Globus pallidus (tissue), 1 donor: ENCODE measurements at places on chromosomes 3 and 15.

GRCh38 chr15:76380249-76380648 lies 43.7 kb downstream of the ISL2 start:
- no peak for DNase-seq

DNA sequence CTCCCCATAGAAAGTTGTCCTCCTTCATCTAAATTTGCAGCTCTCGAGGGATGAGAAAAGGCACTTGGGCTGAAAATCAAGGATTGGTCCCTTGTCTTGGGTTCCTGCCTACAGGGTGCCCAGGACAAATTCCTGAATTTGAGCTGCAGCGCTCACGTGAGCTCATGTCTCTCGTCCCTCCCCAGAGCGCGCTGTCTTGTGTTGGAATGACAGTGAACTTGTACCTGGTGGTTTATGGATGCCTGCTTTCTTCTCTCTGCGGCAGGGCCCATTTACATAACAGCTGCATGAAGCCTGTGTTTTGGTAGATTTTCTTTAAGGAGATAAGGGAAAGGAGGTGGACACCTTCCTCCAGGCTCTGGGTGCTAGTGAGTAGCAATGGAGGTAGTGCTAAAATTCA lies 4.3 kb downstream of the RYR3 start:
- no peak for DNase-seq

DNA sequence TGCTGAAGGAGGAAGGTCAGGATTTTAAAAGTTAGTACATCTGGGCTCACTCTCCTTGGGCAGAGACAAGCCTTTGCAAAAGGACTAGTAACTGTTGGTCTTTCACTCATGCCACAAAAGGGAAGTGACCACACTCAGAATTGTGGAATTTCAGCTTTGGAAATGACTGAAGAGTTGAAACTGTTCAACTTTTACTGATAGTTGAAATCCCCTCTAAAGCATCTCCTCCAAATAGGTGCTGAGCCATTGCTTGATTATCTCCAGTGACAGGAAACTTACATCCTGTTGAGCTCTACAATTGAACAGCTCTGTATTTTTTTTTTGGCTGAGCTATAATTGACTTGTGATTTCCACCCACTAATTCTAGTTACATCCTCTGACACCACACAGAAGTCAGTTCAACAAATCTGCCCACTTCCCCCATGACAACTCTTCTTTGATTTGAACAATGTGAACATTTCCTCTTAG lies 254.8 kb upstream of the TPRG1 start:
- peak; percentile 36 for DNase-seq

- DNase-seq: no peak
Measured at GRCh38 chr3:110750201-110750600, 321.4 kb upstream of the NECTIN3 start.

GRCh38 chr15:58977887-58978286 lies 9.6 kb upstream of the RNF111 start:
- DNase-seq: no peak

DNA sequence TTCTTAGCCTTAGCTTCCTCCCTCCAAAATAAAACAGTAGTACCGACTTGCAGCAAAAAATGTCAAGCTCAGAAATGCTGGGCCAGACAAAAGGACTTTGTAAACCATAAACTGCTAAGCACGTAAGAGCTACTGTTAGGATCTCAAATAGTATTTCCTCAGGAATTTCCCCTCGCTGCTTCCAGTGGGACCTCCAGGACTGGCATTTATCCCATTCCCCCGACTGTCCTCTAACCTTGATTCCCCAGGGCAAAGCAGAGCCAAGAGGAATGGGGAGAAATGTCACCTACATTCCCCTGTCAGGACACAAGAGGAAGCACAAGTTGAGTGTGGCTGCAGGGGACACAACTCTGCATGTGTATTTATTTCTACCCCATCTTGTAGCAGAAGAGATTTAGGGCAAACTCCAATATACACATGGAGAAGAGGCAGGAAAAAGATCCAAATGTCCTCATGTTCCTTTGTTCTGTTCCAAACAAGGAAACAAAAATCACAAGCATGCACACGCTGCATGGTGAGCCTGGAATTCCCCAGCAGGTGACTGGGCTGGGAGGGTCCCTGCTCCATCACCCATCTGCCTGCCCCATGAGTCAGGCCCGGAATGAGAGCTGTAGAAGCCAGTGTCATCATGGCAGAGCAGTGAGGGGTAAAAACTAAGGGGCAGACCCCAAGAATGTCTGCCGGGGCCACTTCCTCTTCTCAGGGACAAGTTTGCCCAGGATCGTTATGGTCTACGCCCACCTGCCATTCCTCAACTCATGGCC lies 4.2 kb downstream of the STOML1 start:
- DNase-seq: no peak

DNA sequence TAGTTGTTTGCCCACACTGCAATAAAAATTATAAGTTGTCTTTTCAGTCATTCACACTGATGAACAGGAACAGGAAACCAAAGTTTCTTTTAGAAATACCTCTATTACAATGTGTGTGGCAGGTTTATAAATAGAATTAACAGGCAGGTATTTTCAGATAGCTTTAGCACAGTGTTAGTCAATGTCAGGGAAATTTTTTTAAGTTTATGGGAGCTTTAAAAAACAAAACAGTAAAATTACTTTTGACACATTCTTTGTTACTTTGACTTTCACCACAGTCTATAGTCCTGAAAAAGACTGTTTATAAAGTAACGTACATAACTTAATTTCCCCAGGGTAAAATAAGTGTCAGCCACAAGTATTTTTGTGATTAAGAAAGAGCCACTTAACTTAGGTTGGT lies 38.1 kb downstream of the SERPINI1 start:
- DNase-seq: no peak

DNA sequence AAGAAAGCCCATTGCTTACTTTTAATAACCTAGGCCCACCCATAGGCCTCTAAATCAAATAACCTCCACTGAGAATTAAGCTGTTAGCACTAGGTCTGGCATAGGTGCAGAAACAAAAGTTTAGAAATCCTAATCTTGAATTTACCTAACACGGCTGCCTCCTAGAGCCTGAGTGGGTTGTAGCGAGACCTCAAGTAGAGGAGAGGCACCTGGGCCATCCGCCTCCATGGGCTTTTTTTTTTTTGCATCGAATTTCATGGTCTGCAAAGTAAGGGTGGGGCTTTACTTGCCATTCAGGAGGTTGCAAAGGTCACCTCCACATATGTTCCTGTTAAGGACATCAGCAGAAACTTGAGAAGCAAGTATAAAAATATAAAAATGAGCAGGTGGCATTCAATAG lies 6.6 kb upstream of the TPM1 start:
- DNase-seq: no peak

DNA sequence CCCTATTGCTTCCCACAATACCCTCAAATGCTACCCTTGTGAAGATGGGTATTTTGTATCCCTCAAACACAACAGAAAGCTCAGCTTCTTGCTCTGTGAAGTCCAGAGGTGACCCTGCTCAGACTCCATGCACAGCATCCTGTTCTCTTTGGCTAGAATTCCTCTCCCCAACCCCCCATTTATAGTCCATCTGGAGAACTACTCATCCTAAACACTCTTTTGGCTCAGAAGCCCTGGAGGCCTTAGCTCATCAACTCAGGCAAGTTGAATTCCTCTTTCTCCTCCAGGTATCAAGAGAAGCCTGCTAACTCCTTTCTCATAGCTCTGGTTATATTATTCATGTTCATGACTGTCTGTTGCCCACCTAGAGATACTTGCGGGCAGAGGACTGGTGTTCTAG lies 18.3 kb upstream of the GASK1A start:
- no peak for DNase-seq

- DNase-seq: no peak
Measured at GRCh38 chr15:75058127-75058905, 34.9 kb downstream of the PPCDC start.

DNA sequence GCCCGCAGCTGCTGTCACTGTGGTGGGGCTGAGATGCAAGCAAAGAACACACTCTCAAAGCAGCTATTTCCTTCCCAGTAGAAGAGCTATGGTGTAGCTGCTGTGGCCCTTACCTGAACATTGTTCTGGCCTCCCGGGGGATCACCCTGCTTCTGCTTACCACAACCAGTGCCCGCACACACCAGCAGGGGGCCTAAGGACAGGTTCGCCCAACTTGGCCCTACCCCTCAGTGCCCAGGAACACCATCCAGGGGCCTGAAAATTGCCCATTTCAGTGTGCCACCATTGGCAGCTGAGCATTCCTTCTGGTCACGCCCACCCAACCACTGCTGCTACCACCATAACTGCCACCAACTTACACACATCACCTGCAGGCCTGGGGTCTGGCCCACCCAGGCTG lies 113.0 kb downstream of the TP63 start:
- no peak for DNase-seq

DNA sequence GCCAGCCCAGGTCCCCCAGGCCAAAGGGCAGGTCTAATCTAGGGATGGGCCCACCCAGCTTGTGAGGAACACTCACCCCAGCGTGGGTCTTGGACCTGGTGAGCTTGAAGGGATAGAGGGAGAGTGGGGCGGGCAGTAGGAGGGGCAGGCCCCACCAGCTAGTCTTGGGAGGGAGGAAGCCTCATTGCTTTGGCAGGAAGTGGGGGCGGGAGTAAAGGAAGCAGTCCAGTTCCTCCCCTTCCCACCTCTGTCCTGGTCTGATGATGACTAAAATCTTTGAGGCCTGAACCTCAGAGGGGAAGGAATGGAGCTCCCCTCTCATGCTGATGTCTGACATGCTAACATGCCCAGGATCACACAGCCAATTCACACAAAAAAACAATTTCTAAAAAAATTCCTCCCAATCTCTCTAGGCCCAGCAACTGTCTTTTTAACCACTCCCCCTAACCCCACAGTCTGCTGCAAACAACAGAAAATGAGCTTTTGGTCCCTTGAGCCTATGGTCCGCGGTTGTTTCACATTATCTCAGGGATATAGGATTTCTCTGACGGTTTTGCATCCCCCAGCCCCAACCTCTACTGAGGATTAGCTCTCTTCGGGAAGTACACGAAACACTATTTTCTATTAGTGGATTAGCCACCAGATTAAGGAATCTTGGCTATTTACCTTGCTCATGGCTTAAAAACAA lies 30.7 kb upstream of the DUSP7 start:
- no peak for DNase-seq

GRCh38 chr3:113249111-113249510 lies 37.8 kb downstream of the BOC start:
- DNase-seq: no peak

- no peak for DNase-seq
Measured at GRCh38 chr15:38257676-38258075, 5.0 kb downstream of the SPRED1 start.

DNA sequence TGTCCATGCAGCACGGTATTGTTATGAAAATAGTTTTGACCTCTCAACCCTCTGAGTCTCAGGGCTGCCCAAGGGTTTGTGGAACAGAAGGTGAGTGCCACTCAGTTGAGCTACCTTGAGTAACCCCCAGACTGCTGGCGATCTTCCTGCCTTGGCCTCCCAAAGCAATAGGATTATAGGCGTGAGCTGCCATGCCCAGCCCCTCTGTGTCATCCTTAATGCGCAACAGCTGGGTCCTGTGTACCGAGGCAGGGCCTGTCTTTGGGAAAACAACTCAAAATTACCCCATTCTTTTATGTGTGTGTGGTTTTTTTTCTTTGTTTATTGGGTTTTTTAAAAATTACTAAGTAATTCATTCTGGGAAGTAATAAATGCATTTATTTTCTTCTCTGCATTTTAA lies 78.3 kb upstream of the TPM1 start:
- DNase-seq: no peak

- DNase-seq: no peak
Measured at GRCh38 chr3:10140996-10141546, 507 bp upstream of the VHL start.

DNA sequence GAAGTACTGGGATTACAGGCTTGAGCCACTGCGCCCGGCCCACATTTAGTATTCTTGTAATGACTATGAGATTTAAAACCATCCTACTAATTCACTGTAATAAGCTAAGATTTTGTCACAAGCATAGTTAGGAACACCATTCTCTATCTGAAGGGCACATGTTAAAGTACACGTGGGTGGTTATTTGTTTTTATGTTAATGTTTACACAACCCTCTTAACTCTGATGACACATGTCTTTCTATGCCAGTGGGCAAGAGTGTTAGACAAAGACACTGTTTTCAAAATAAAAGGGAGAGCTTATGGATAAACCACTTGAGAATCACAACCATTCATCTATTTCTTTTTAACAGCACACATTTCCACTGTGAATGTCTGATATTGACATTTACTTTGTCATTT lies 537.6 kb upstream of the IL12A start:
- no peak for DNase-seq

DNA sequence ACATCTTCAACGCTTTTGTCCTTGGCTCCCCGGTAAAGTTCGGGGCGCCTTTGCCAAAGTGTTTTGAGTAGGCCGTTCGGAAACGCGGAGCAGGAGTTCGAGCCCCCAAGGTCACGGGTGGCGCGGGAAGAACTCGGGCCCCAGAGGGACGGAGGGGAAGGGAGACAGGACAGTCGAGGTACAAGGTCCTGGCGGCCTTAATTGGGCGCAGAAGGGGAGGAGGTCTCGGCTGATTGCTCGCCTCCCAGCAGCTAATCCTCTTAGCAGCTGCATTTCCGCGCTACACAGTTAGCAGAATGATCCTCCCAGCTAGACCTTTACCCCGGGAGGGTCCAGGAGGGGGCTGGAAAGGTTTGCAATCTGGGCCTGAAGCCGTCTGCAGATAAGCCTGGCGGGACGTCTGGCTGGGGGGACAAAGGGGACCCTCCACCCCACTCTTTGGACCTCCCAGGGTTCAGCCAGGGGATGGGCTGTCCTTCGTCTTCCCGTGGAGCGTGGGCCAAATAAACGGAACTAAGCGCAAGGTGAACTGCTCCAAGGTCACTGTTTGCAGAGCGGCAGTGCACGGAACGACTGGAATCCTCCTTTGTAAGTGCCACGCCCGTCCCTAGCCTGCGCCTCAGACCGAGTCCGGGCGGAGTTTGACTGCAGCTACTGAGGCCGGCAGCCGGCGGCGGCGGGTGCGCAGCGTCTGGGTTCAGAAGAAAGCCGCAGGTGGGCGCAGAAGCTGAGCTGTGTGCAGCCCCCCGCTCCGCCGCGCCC lies 7.2 kb downstream of the EOMES start:
- DNase-seq: no peak

GRCh38 chr3:169508426-169508825 lies 155.1 kb downstream of the MECOM start:
- no peak for DNase-seq
